ENCODE measurements at places on chromosomes 1 and 21. TPM values are rescaled to one million over a fixed set of nuclear protein-coding genes. Genes with fewer than 3 reads are reported as not detected.

ZNF648 gene
- total RNA-seq = 0.10 TPM

SERINC2 gene
- 126 TPM for total RNA-seq

MIXL1 gene
- total RNA-seq = 0.35 TPM

IRF6 gene
- total RNA-seq = 26.5 TPM

LRRC71 gene
- 0.38 TPM for total RNA-seq

DCDC2B gene
- 2.3 TPM for total RNA-seq

FAM167B gene
- total RNA-seq = 15.2 TPM

ZBTB37 gene
- 11.6 TPM for total RNA-seq

TAF12 gene
- total RNA-seq = 23.2 TPM

SPRR3 gene
- not detected for total RNA-seq

HSF2BP gene
- 0.58 TPM for total RNA-seq

Data from left lung (tissue), 14 donors.